ENCODE measurements at places on chromosomes 1 and 21. TPM values are rescaled to one million over a fixed set of nuclear protein-coding genes. Genes with fewer than 3 reads are reported as not detected.

DNA sequence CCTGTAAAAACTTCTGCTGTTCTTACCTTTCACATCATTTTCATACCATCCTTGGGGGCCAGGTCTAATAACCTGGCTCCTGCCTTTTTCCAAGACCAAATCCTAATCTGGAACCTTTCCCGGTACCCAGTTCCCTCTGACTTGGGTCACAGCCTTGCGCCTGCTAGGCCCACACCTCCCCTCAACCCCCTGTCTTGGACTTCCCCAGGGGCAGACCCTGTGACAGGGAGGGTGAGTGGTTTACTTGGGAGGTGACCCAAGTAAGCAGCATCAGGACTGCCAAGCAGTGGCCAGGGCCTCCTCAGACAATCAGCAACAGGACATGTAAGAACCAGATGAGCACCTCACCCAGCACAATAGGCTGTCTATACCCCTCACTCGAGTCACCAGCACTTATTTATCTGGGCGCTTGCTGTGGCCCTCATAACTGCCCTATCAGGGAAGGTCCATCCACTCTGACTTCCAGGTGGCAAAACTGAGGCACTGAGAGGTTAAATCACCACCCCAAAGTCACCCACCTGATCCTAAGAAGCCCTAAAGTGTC lies 124.7 kb downstream of the MATN1 start:
- DNase-seq = no peak
- peaks cover 30% of the 10 kb centered on the region for H3K27me3 ChIP-seq
- no peak overlapping the region for H3K27ac ChIP-seq
- H3K36me3 ChIP-seq = no peaks in the 10 kb centered on the region
- no peak overlapping the region for H3K4me3 ChIP-seq

- H3K4me1 ChIP-seq = no peaks in the 10 kb centered on the region
- no peaks in the 10 kb centered on the region for H3K27me3 ChIP-seq
- H3K4me3 ChIP-seq = no peak overlapping the region
Measured at GRCh38 chr1:237396426-237396825, 354.4 kb downstream of the RYR2 start.

DNA sequence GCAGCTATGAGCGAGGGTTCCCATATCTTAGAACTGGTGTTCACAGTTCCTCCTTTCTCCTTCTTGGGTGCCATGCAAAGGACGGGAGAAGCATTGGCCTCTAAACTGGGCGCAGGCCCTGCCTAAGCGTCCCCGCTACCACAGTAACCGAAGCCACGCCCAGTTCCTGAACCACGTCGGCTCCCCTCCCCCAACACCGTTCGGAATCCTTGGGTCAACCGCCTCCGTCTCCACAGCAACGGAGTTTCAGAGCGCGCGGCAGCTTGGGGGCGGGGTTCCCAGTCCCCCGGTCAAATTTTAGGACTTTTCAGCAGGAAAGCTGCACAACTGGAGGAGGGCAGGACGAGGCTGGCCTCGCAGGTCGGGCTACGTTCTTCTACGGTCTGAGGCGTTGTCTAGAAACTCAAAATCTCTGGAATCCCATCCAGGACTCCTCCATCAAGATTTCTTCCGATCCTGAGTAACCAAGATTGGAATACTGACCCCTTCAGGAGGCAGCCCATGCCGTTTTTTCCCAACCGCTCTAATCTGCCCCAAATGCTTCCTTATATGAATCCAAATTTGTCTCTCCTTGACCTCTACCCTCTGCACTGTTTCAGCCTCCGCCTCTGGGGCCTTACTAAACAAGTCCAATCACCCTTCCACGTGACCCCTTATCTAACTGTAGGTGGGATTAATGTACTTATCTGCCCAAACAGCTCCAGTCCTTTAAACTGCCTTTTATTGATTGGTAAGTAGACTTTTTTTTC lies at the start of gene SPAG17:
Gene SPAG17, minus strand, starts transcription at position 145 of the 749 bp plus-strand sequence. Its CDS starts 71 bp downstream, at position 74.
- H3K4me3 ChIP-seq = no peak within 1 kb of the TSS
- peaks cover 6% of the 10 kb centered on the region for H3K27me3 ChIP-seq
- H3K36me3 ChIP-seq = no peaks in the 10 kb centered on the region
- DNase-seq = no peak
- H3K4me1 ChIP-seq = peaks cover 6% of the 10 kb centered on the region

- H3K4me3 ChIP-seq = peak overlapping the region; percentile 46
- peak; percentile 60 for DNase-seq
- H3K27me3 ChIP-seq = no peaks in the 10 kb centered on the region
- no peaks in the 10 kb centered on the region for H3K36me3 ChIP-seq
Measured at GRCh38 chr1:160101037-160101716, 2.8 kb upstream of the IGSF8 start.

- no peak overlapping the region for H3K27ac ChIP-seq
- peaks cover 6% of the 10 kb centered on the region for H3K27me3 ChIP-seq
- no peaks in the 10 kb centered on the region for H3K36me3 ChIP-seq
- DNase-seq = peak; percentile 73
- H3K4me3 ChIP-seq = peak overlapping the region; percentile 70
Measured at GRCh38 chr1:27044613-27045151, 32.0 kb upstream of the TENT5B start.

DNA sequence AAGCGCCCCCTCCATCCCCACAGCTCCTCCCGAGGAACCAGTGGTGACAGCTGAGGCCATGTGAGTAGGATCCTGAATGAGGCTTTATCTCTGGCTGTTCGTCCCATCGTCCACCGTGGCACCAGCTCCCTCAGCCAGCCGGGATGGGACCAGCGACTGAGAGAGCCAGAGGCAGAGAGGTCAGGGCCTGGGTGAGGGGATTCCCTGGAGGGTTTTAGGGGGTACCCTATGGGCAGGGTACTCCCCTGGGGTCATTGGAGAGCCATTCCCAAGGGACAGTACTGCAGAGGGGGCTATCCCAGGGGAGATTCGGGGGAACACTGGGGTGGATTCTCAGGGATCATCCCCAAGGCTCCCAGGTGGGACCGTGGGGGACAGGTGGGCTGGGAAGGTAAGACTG lies 2.4 kb downstream of the TMEM125 start:
- H3K4me3 ChIP-seq = peak overlapping the region; percentile 33
- peaks cover 34% of the 10 kb centered on the region for H3K27me3 ChIP-seq
- no peak for DNase-seq
- H3K4me1 ChIP-seq = peaks cover 23% of the 10 kb centered on the region
- H3K27ac ChIP-seq = no peak overlapping the region
- H3K36me3 ChIP-seq = no peaks in the 10 kb centered on the region

DNA sequence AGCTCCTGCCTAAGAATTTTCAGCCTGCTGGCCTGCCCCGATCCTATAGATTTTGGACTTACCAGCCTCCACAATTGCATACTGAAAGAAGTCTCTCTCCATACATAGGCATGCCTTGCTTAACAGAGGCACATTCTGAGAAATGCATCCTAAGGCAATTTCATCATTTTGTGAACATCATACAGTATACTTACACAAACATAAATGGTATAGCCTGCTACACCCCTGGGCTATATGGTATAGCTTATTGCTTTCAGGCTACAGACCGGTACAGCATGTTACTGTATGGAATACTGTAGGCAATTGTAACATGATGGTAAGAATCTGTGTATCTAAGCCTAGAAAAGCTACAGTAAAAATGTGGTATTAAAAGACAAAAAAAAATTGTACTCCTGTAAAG lies 174.7 kb downstream of the NRIP1 start:
- peaks cover 14% of the 10 kb centered on the region for H3K4me1 ChIP-seq
- no peak overlapping the region for H3K4me3 ChIP-seq

- no peaks in the 10 kb centered on the region for H3K27me3 ChIP-seq
- no peak overlapping the region for H3K27ac ChIP-seq
- no peaks in the 10 kb centered on the region for H3K36me3 ChIP-seq
- peaks cover 5% of the 10 kb centered on the region for H3K4me1 ChIP-seq
Measured at GRCh38 chr1:111565079-111565478, 54.5 kb upstream of the RAP1A start.

DNA sequence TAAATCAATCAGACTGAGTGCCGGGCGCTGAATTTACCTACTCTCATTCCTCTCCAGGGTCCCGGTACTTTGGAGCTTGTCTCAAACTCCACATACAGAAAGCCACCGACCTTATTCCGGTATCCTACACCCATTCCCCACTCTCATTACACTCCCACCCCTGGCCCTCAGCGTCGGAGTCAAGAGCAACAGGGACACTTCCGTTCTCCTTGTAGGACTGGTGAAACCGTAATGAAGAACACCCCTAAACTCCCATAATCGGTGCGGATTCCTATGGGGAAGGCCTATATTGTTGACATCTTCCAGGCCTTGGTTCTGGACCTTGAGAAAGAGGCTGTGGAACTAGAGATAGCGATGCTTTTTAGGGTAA lies 798 bp downstream of the ZBED6 start:
- peaks cover 50% of the 10 kb centered on the region for H3K4me1 ChIP-seq
- H3K27me3 ChIP-seq = no peaks in the 10 kb centered on the region
- peak overlapping the region; percentile 97 for H3K27ac ChIP-seq

DNA sequence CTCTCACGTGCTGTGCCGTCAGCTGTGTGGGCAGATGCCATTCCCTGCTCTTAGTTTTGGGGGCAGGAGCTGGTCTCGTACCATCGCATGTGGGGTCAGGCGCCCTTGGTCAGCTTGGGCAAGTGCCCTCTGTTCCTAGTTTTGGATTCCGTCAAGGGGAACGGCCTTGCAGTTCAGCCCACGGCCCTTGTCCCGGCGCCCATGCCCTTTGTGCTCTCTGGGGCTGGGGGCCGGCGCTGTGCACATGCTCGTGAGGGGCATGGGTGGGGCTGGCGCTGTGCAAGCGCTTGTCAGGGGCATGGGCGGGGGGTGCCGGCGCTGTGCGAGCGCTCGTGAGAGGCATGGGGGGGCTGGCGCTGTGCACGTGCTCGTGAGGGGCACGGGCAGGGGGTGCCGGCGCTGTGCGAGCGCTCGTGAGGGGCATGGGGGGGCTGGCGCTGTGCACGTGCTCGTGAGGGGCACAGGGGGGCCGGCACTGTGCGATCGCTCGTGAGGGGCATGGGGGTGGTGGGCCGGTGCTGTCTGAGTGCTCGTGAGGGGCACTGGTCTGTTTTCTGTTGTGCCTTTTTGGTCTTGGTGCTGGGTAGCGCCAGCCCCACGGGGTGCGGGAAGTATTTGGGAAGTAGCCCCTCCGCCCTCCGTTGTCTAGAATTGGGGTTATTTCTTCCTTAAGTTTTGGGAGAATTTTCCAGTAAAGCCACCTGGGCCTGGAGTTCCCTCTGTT lies 29.5 kb upstream of the DIP2A start:
- H3K36me3 ChIP-seq = no peaks in the 10 kb centered on the region
- no peak overlapping the region for H3K4me3 ChIP-seq
- no peaks in the 10 kb centered on the region for H3K27me3 ChIP-seq

GRCh38 chr1:201213926-201214325 lies 23.3 kb downstream of the IGFN1 start:
- no peak overlapping the region for H3K4me3 ChIP-seq
- no peaks in the 10 kb centered on the region for H3K4me1 ChIP-seq
- no peak for DNase-seq
- peaks cover 19% of the 10 kb centered on the region for H3K27me3 ChIP-seq
- H3K36me3 ChIP-seq = no peaks in the 10 kb centered on the region
- no peak overlapping the region for H3K27ac ChIP-seq

- no peaks in the 10 kb centered on the region for H3K4me1 ChIP-seq
- H3K27ac ChIP-seq = no peak overlapping the region
- no peak for DNase-seq
- no peaks in the 10 kb centered on the region for H3K36me3 ChIP-seq
- no peak overlapping the region for H3K4me3 ChIP-seq
Measured at GRCh38 chr1:191541758-191542157, 616.5 kb upstream of the RGS18 start.

- no peaks in the 10 kb centered on the region for H3K4me1 ChIP-seq
- no peak overlapping the region for H3K27ac ChIP-seq
- no peak for DNase-seq
- no peak overlapping the region for H3K4me3 ChIP-seq
Measured at GRCh38 chr1:238981317-238981933, 404.9 kb upstream of the CHRM3 start.

GRCh38 chr1:239616673-239617072 lies 230.3 kb downstream of the CHRM3 start:
- no peaks in the 10 kb centered on the region for H3K36me3 ChIP-seq
- no peaks in the 10 kb centered on the region for H3K27me3 ChIP-seq
- no peaks in the 10 kb centered on the region for H3K4me1 ChIP-seq
- DNase-seq = no peak
- no peak overlapping the region for H3K4me3 ChIP-seq
- H3K27ac ChIP-seq = no peak overlapping the region

DNA sequence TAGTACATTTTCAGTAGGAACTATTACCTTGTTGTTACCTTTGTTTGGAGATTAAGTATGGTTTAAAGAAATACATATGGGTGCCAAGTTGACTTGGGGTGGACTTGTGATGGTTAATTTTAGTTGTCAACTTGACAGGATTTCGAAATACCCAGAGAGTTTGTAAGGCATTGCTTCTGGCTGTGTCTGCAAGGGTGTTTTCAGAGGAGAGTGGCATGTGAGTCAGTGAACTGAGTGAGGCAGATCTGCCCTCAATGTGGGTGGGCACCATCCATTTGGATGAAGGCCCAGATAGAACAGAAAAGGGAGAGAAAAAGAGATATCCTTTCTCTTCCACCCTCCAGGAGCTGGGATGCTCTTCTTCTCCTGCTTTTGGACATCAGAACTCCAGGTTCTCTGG lies 315.5 kb downstream of the GPATCH2 start:
- no peak overlapping the region for H3K27ac ChIP-seq
- no peak for DNase-seq
- H3K4me3 ChIP-seq = no peak overlapping the region
- H3K27me3 ChIP-seq = no peaks in the 10 kb centered on the region
- H3K36me3 ChIP-seq = no peaks in the 10 kb centered on the region

- H3K27me3 ChIP-seq = peaks cover 35% of the 10 kb centered on the region
- no peak overlapping the region for H3K27ac ChIP-seq
- H3K36me3 ChIP-seq = no peaks in the 10 kb centered on the region
- no peak overlapping the region for H3K4me3 ChIP-seq
- DNase-seq = no peak
- H3K4me1 ChIP-seq = peaks cover 8% of the 10 kb centered on the region
Measured at GRCh38 chr1:205376739-205377138, 20.0 kb upstream of the KLHDC8A start.

- DNase-seq = no peak
- H3K4me1 ChIP-seq = no peaks in the 10 kb centered on the region
- H3K36me3 ChIP-seq = no peaks in the 10 kb centered on the region
- H3K27me3 ChIP-seq = no peaks in the 10 kb centered on the region
Measured at GRCh38 chr1:201602413-201603265, 63.7 kb downstream of the NAV1 start.

DNA sequence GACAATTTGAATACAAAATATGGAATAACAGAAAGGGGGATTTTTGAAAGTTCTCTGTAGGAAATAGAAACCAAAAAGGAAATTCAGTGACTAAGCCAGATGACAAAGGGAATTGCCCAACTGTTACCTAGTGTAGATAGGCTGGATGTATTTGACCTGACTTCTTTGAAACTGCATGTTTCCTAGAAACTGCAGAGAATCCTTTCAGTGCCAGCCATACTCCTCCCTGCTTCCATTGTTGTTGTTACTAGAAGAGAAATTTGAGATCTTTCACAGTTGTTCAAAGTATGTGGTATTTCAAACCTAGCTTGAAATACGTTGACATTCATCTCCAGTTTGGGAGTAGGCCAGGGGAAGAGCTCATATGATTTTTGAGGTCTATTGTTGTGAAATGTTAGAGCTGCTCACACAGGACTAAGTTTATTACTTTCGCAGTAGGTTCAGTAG lies 1.8 kb upstream of the GBP5 start:
- no peak overlapping the region for H3K27ac ChIP-seq
- DNase-seq = no peak
- no peak overlapping the region for H3K4me3 ChIP-seq
- H3K36me3 ChIP-seq = no peaks in the 10 kb centered on the region

GDAP2 gene
- polyA plus RNA-seq = 4.9 TPM

OR6K2 gene
- not detected for polyA plus RNA-seq

INKA2 gene
- polyA plus RNA-seq = 0.40 TPM

NPPB gene
- polyA plus RNA-seq = not detected

MATN1 gene
- polyA plus RNA-seq = 0.27 TPM

CRYAA gene
- polyA plus RNA-seq = not detected
